ENCODE measurements at places on chromosomes 6 and 20.

DNA sequence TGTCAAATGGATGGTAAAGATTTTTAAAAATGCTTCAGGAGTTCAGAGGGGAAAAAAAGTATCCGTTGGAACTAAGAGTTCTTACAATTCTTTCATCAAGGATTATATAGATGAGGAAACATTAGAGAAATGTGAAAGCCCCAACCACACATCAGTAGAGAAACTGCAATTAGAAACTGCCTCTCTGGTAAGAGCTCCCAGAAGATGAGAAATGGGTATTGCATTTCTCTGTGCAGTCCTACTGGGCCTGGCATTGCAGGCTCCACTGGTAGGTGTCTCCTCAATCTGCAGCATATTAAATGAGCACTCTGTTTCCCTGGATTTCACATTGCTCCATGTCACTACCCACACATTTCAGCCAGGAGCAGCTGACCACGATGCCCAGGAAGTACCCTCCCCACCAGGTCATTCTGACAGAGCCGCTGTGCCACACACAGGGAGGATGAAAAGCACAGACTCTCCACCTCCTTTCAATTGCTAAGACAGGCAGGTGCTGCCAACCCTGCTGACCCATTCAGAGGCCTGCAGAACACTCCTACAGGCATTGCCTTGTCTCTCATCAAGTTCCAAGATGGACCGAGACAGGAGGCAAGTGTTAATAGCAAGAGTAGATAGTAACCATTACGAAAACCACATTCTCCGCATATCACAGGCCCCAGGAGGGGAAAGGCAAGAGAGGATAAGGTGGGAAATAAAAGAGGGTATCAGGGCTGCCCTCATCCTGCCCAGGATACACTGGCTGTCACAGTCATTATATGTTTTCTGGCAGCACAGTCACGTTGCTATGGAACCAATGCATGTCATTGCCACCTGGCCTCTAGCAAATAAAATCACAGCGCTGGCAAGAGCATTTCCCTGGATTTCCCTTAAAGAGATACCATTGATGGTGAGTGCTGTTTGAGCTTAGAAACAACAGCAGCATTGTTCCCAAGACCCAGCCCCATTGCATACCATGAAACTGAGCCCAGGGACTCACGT lies 241.7 kb downstream of the ATXN1 start:
- DNase-seq: no peak

DNA sequence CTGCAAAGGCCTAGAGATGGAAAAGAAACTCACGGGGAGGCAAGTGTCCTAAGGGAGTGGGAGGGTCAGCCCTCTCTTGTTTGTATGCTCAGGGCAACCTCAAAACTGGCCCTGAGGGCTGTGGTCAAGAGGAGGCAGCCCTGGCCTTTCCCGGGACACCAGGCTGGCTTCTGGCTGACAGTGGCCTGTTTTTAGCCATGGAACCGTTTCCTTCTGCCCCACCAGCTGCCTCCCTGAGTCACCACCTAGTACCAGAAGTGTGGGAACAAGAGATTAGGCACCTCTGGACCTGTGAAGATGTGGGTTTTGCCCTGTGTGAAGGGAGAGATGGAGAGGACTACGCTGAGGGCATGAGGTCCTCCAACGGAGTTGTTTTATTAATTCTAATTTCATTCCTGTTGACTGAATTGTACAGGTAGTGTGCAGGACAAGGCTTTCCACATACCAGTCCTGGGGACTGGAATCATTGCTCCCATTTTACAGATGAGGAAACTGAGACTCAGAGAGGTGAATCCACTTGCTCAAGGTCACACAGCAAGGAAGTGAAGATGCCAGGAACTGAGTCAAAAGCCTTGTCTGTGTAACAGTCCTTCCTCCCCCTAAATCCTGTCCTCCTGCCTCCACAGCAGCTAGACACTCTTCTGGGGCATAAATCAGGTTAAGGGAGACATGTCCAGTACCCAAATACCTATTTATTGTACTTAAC lies 5.5 kb downstream of the FOXS1 start:
- no peak for DNase-seq

DNA sequence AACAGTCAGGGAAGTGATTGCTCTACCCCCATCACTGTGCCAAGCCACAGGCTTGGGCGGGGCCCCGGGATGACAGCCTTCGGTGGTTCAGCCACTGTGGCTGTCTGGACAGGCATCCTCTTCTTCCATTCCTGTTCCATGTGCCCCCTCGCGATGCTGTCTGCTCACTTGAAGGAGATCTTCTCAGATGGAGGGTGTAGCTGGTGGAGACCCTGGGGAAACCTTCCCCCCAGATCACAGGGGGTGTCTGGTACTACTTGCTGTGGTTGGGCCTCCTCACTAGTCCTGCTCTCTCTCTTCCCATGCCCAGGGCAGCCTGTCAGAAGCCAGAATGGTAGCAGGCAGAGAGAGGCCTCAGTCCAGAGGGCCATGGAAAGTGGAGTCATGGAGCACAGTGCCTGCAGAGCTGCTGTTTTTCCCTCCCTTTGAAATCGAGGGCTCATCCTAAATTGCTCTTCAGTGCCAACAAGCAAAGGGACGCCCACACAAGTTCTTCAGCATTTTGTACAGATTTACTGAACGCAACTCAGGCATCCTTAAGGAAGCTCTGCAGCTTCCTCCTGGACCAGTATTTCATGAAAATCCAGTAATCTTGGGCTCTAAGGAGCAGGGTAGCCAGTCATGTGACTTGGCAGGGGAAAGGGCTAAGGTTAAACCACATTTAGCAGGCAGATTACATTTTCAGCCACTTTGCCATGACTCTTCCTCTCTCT lies 326.6 kb downstream of the ZFAND3 start:
- DNase-seq: no peak

DNA sequence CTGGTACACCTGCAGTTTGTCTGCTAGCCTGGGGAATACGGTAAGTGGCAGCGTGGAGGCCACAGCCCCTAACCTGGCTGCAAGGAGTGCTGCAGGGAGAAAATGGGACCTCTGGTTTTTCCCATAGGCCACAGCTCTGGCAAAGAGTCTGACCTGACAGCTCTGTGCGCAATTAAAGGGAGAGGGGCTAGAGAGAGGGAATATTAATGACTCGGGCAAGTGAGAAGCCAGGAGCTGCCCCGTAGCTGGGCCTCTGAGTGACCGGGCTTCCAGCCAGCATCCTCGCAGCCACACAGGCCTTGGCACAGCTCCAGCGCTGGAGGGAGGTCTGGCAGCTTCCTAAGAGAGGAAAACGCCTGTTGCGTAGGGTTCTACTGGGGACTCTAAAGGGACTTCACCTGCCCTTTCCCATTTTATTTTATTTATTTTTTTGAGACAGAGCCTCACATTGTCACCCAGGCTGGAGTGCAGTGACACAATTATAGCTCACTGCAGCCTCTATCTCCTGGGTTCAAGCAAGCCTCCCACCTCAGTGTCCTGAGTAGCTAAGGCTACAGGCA lies 18.2 kb upstream of the OCSTAMP start:
- DNase-seq: no peak

DNA sequence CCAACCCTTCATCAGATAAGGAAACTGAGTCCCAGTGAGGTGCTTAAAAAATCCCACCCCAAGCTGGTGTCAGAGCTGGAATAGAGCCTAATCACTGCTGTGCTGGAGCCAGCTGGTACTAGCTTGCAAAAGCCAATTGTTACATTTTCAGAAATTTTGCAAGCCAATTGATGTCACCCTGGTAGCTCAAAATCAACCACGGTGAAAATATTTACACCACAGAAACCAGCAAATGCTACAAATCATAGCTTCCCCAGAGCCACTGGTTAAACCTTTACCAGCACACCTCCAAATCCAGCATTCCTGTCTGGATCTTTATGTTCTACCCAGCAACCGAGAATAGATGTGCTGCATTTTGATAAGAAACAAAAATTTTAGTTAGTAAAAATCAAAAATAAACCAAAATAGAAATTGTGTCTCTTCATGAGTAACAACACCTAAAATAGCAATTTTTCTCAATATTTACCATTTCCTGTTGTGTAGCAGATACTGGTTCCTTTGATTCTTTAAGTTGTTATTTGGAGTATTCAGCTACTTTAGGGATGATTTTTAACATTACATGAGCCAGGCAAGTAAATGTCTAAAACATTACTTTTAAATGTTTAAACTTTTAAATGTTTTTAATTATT lies 7.2 kb upstream of the LCA5 start:
- DNase-seq: no peak

GRCh38 chr6:56073761-56074160 lies 173.6 kb downstream of the COL21A1 start:
- no peak for DNase-seq

All from activated CD8-positive, alpha-beta memory T cell treated with anti-CD3 and anti-CD28 coated beads for 1 hour (primary cell).